Tibial nerve (tissue), 4 donors: ENCODE measurements at places on chromosomes 5 and 9. TPM values are rescaled to one million over a fixed set of nuclear protein-coding genes. Genes with fewer than 3 reads are reported as not detected.

- no peaks in the 10 kb centered on the region for H3K27me3 ChIP-seq
- no peak for DNase-seq
- H3K4me3 ChIP-seq, result no peak overlapping the region
- H3K36me3 ChIP-seq, result no peaks in the 10 kb centered on the region
- H3K27ac ChIP-seq, result no peak overlapping the region
Measured at GRCh38 chr5:78691084-78691960, 42.8 kb upstream of the LHFPL2 start.

Gene FANCG
- total RNA-seq, result 17.7 TPM

- no peaks in the 10 kb centered on the region for H3K27me3 ChIP-seq
- H3K4me3 ChIP-seq, result no peak overlapping the region
- H3K36me3 ChIP-seq, result no peaks in the 10 kb centered on the region
- no peak for DNase-seq
- H3K27ac ChIP-seq, result no peak overlapping the region
Measured at GRCh38 chr5:140134277-140134935, 8.7 kb downstream of the IGIP start.

- peaks cover 8% of the 10 kb centered on the region for H3K4me1 ChIP-seq
- no peaks in the 10 kb centered on the region for H3K36me3 ChIP-seq
- H3K27me3 ChIP-seq, result no peaks in the 10 kb centered on the region
- no peak for DNase-seq
- H3K4me3 ChIP-seq, result no peak overlapping the region
- H3K27ac ChIP-seq, result no peak overlapping the region
Measured at GRCh38 chr5:75463726-75464125, 47.7 kb downstream of the CERT1 start.

DNA sequence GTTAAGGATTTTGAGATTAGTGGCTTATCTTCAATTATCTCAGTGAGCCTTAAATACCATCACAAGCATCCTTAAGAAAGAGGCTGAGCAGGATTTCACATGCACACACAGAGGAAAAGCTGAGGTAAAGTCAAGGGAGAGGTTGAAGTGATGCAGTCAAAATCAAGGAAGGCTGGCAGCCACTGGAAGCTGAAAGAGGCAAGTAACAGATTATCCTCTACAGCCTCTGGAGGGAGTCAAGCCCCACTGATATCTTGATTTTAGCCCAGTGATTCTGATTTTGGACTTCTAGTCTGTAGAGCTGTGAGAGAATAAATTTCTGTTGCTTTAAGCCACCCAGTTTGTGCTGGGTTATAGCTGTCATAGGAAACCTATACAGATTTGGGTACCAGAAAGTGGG, 80.1 kb downstream of the ANKRD31 start:
- no peaks in the 10 kb centered on the region for H3K27me3 ChIP-seq
- H3K4me3 ChIP-seq, result no peak overlapping the region
- DNase-seq, result no peak
- H3K27ac ChIP-seq, result no peak overlapping the region

GRCh38 chr5:98433022-98433421, 340.4 kb upstream of the RGMB start:
- no peaks in the 10 kb centered on the region for H3K4me1 ChIP-seq
- no peaks in the 10 kb centered on the region for H3K36me3 ChIP-seq
- no peaks in the 10 kb centered on the region for H3K27me3 ChIP-seq
- H3K27ac ChIP-seq, result no peak overlapping the region
- no peak for DNase-seq

DNA sequence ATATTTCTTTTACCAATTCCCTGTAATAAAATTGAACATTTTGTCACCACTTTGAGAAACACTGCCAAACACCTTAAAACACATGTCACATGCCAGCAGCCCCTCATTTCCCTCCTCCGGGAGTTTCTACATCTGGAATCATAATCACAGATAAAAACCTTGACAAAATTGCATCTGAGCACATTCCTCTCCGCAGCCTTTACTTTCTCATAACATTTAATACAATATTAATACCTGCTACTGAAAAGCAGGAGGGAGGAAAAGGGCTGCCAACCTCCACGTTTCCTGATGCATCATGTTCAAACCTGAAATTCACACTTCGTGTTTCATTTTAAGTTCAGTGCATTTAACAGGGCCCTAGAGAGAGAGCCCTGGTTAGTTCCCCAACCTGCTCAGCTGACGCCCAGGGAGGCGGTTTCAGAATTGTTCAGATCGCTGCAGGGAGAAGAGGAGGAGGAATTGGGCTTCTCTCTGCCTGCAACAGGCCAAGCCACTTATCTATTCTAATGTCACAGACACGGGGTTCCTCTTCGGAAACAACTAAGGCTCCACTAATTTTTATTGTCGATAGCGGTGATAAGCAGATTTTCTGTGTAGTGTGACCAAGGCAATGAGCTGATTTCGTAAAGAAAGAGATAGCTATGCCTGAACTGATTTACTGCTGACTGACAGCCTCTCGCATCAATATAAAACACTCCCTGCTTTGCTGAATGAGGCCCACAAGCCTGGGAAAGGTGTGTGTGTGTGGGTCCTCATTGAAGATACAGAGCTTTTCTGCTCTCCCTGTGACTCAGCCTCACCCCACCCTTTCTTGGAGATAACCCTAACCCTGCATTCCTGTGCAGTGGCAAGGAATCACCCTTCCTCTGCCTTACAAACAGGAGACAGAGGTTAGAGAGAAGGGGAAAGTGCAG, 4.9 kb upstream of the LHX2 start:
- H3K27ac ChIP-seq, result no peak overlapping the region
- H3K4me3 ChIP-seq, result no peak overlapping the region
- H3K27me3 ChIP-seq, result peaks cover 100% of the 10 kb centered on the region
- H3K4me1 ChIP-seq, result no peaks in the 10 kb centered on the region
- H3K36me3 ChIP-seq, result no peaks in the 10 kb centered on the region

GRCh38 chr9:101325053-101325452, 59.8 kb downstream of the BAAT start:
- no peaks in the 10 kb centered on the region for H3K27me3 ChIP-seq
- no peak for DNase-seq
- no peaks in the 10 kb centered on the region for H3K36me3 ChIP-seq
- H3K27ac ChIP-seq, result no peak overlapping the region
- H3K4me3 ChIP-seq, result no peak overlapping the region
- no peaks in the 10 kb centered on the region for H3K4me1 ChIP-seq

GRCh38 chr5:115321309-115321708, 24.9 kb upstream of the CCDC112 start:
- H3K27me3 ChIP-seq, result no peaks in the 10 kb centered on the region
- DNase-seq, result no peak
- no peaks in the 10 kb centered on the region for H3K4me1 ChIP-seq
- H3K27ac ChIP-seq, result no peak overlapping the region
- H3K4me3 ChIP-seq, result no peak overlapping the region

Gene GLE1
- total RNA-seq, result 28.0 TPM

DNA sequence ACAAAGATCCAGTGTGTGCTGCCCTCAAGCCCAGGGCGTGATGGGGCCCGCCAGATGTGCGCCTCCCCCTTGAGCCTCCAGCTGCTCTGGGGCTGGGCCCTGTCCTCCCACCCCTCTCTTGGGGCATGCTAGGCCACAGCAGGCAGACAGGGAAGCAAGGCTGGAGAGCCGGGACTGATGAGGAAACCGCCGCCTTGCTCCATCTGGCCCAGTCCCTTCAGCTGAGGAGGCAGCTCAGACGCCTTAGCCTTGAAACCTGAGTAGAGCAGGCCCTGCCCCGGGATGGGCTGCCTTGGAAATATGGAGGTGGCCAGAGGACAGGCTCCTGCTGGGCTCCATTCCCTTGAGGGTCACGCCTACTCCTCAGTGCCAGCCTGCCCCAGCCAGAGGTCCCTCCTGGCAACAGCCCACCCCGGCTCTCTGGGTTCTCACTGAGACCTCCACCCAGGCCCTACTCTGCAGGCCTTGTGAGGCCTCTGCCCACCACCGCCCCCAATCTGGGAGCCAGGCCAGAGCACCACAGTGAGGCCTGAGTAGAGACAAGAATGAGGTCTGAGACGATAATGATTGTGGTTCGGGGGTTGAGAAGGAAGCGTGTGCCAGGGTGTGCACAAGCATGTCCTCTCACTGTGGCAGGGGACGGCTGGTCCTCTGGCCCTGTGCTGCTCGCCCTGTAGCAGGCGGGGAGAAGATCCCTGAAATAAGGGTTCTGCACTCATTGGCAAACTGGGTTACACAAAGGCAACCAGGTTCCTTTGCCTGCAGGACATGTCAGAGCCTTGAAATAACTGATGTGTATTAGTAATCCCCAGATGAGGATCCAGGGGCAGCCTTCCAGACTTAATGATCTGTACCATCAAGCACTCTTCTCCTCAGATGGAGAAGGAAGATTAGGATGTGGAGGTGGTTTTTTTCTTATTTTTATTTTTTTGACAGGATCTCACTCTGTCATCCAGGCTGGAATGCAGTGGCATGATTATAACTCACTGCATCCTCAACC, 30.9 kb downstream of the CXXC5 start:
- no peak overlapping the region for H3K4me3 ChIP-seq
- peak overlapping the region; percentile 91 for H3K27ac ChIP-seq
- H3K36me3 ChIP-seq, result peaks cover 27% of the 10 kb centered on the region
- DNase-seq, result no peak
- peaks cover 88% of the 10 kb centered on the region for H3K4me1 ChIP-seq

Gene IL5
- total RNA-seq, result not detected

Gene RMRP
- 1,096 TPM for total RNA-seq

- no peaks in the 10 kb centered on the region for H3K4me1 ChIP-seq
- no peaks in the 10 kb centered on the region for H3K27me3 ChIP-seq
- DNase-seq, result no peak
- H3K27ac ChIP-seq, result no peak overlapping the region
- H3K4me3 ChIP-seq, result no peak overlapping the region
Measured at GRCh38 chr5:32642276-32643002, 57.1 kb downstream of the SUB1 start.

GRCh38 chr5:108264533-108264932, 117.4 kb downstream of the FBXL17 start:
- H3K27me3 ChIP-seq, result no peaks in the 10 kb centered on the region
- no peaks in the 10 kb centered on the region for H3K4me1 ChIP-seq

Gene ARID3C
- 0.66 TPM for total RNA-seq

Gene CBY3
- not detected for total RNA-seq

DNA sequence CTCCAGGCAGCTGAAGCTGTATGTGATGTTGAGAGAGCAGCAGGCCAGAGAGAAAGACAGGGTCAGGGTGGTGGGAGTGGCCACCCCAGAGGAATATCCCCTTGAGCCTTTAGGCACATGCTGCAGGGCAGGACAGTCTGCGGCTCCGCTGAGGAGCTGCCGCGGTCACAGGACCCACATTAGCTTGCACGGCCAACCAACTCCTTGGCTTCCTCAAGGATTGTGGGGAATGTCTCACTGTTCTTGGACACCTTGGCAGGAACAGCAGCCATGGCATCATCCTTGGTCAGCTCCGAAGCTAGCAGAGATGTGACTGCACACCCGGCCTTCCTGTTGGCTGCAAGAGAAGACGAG, 27.8 kb downstream of the PCDHGC5 start:
- H3K4me1 ChIP-seq, result peaks cover 72% of the 10 kb centered on the region
- DNase-seq, result no peak
- H3K4me3 ChIP-seq, result no peak overlapping the region
- no peaks in the 10 kb centered on the region for H3K36me3 ChIP-seq
- H3K27me3 ChIP-seq, result no peaks in the 10 kb centered on the region

DNA sequence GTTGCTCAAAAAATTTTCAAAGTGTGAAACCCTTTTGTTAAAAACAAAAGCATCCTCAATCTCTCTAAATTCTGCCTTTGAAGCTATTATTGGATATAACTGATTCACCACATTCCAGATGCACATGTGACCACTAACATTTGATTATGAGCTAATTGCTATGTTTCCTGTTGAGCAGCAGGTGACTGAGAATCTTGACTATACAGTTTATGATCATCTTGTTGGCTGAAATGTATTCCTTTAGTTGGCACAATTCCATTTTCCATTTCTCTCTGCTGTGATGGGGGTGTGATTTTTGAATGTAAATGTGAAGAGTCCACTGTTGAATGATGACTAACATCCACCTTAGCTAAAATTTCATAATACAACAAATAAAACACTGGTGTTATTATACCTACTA, 10.7 kb downstream of the LYSMD3 start:
- H3K36me3 ChIP-seq, result no peaks in the 10 kb centered on the region
- no peak overlapping the region for H3K4me3 ChIP-seq
- H3K27ac ChIP-seq, result no peak overlapping the region
- DNase-seq, result no peak
- no peaks in the 10 kb centered on the region for H3K4me1 ChIP-seq

DNA sequence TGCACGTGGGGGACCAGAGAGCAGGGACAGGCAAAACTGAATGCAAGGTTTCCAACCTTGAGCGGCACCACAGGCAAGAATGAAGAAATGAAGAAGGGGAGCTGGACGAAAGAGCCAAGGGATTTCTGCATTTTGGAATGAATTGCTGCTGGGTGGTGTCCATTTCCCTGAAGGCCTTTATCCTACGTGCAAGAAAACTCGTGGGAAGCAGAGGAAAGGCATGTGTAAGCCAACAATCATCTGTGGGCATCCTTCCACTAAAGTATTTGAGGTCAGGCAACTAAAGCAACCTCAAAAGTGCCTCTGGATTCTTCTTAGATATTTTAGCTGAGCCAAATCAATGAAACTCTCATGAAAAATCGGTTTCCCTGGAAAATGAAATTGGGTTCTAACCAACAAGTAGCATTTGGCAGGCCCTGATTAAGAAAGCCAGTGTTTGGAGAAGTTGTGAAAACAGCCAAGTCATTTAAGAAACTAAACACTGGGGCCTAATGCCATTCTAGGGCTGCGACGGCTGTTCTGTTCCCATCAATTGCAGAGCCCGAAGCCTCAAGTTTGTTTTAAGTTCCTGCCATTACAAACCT, 4.7 kb upstream of the TGFBI start:
- no peaks in the 10 kb centered on the region for H3K27me3 ChIP-seq
- no peak overlapping the region for H3K4me3 ChIP-seq
- H3K4me1 ChIP-seq, result peaks cover 3% of the 10 kb centered on the region

DNA sequence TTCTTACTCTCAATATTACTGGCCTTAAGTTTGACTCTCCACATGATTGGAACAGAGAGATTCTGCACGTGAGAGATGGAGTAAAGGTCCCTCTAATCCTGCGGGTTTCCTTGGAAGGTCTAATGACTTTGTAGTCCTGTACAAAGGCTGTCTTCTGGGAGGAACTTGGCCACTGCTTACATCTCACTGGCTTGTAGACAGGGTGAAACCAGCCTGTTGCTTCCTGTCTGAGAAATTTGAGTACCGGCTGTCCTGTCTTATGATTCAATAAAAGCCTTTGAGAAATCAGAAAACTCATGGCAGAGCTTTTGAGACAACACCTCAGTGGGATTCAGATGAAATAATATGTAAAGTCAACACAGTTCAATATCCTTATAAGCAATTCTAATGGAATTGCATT, 43.0 kb downstream of the IL31RA start:
- no peaks in the 10 kb centered on the region for H3K4me1 ChIP-seq
- no peak for DNase-seq
- H3K4me3 ChIP-seq, result no peak overlapping the region

GRCh38 chr5:56918054-56918453, 8.7 kb downstream of the SETD9 start:
- peaks cover 4% of the 10 kb centered on the region for H3K4me1 ChIP-seq
- no peaks in the 10 kb centered on the region for H3K27me3 ChIP-seq
- H3K4me3 ChIP-seq, result no peak overlapping the region
- H3K36me3 ChIP-seq, result peaks cover 15% of the 10 kb centered on the region
